ENCODE measurements at places on chromosomes 7 and 10.

DNA sequence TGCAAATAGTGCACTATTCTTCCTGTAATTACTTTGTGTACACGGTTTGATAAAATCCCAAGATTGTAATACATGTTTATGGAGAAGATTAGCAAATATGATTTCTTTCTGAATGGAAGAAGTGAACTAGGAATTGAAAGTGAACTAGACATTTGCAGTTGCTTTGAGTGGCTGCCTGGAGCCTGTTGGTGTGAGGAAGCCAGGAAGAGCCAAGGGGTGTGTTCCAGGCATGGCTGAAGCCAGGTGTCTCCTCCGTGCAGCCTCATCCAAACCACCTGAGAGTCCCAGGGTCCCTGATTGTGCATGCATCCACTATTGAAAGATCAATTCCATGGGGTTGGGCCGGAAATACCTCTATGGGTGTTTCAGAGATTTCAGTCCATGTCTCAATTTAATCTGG, 253.1 kb upstream of the SHH start:
- no peak for DNase-seq

GRCh38 chr7:106178593-106179134, 66.6 kb upstream of the SYPL1 start:
- no peak for DNase-seq

DNA sequence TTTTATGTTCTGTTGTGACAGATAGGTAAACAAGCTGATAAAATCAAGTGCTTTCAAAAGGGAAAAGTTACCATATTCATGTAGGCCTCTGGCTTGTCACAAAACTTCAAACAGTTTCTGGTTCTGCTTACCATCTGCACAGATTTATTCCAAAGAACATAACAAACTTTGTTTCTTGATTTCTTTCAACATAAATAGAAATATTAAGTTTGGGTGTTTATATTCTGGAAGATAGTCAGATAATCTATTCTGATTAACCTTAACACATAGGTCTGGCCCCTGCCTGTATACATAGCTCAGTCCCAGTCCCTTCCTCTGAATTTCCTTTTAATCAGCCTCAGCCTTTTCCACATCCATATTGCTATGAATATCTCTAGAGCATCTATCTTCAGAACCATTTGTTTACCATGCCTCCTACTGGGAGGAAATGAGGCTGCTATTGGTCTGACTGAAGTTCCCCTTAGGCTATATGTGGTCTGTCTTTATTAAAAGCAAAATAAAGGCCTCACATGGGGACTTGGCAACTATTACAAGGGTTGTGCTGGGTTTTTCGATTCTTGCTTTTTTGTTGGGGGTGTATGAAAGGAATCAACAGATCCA, 319.0 kb downstream of the HPSE2 start:
- no peak for DNase-seq

GRCh38 chr10:33422471-33423153, 88.1 kb upstream of the NRP1 start:
- DNase-seq = no peak

DNA sequence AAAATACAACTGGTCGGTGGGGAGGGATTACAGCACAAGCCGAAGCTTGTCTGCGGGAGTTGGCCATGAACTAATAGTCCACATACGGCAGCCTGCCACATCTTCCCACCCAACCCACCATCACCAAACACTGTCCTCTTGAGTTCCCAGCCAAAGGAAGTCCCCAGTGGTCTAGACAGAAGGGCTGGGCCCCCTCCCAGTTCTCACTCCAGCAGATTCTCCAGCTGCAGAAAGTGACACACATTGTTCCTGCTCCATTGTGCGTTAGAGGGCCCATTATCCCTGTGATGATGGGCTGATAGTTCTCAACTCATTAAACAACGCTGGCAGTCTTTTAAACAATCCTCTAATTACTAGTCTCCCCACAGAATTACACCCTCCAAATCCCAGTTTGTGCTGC, 148.0 kb downstream of the FGFR2 start:
- DNase-seq = no peak

- no peak for DNase-seq
These were observed 118.9 kb downstream of the AMPH start for GRCh38 chr7:38512291-38512690.

- DNase-seq = no peak
These were observed 266.5 kb upstream of the SEMA3A start for GRCh38 chr7:84461093-84461492.

DNA sequence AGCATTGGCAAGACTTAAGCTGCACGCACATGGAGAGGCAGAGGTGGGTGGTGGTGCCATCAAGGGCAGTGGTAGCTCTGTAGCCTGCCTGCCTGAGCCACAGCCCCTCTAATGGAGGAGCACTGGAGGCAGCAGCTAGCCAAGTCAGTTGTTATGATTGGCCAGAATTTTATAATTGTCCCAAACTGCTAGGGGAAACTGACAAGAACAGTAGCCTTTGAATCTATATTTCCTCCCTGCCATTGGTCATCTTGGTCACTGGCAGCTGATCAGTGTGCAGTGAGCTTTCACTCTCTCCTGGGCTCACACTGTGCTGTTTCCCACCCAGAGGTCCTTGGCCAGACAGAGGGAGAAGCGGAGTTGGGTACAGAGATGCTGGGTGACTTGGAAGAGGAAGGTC, 9.6 kb upstream of the ZNF783 start:
- no peak for DNase-seq

GRCh38 chr10:93462881-93463280, 19.3 kb downstream of the MYOF start:
- no peak for DNase-seq

DNA sequence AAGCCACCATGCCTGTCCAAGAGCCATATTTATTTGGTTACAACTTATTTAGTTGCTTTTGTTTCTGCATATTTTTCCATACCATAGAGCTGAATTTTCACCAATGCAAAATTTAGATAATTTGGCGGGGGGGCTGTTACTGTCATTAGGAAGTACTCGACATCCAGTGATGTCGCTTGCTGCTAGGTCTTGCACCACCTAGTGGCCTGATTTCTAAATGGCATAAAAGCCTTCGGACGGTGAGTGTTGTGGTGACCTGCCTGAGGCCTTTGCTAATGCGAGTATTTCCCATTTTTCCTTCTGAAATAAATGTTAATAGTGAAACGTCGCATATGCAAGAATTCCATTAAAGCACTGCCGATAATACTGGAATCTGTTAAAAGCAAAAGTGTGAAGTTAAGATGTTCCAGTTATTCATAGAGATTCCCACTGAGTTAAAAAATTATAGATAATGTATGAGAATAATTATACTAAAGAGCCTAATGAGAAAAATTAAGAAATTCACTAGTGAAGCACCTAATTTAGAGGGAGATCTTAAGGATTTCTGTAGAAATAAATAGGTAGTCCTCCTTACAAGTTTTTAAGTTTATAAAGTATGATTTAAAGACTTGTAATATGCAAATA, 86.1 kb upstream of the DNAJB6 start:
- DNase-seq = no peak

DNA sequence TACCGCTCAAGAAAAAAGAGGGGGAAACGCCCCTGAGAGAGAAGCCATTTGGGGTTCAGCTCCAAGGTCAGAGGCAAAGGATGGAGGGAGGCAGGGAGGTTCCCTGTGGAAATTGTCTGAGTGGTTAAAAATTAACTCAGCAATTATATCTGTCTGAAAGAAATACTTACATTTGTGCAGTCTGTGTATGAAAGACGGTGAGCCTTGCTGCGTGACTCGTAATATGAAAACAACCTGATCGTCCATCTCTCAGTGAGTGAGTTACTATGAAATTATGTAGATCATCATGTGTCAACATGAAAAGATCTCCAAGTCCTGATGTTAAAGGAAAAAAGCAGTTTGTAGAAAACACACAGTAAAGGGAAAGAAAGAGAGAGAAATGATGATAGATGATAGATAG, 67.2 kb upstream of the FAM204A start:
- no peak for DNase-seq

GRCh38 chr10:99700649-99701048, 31.3 kb downstream of the COX15 start:
- no peak for DNase-seq

DNA sequence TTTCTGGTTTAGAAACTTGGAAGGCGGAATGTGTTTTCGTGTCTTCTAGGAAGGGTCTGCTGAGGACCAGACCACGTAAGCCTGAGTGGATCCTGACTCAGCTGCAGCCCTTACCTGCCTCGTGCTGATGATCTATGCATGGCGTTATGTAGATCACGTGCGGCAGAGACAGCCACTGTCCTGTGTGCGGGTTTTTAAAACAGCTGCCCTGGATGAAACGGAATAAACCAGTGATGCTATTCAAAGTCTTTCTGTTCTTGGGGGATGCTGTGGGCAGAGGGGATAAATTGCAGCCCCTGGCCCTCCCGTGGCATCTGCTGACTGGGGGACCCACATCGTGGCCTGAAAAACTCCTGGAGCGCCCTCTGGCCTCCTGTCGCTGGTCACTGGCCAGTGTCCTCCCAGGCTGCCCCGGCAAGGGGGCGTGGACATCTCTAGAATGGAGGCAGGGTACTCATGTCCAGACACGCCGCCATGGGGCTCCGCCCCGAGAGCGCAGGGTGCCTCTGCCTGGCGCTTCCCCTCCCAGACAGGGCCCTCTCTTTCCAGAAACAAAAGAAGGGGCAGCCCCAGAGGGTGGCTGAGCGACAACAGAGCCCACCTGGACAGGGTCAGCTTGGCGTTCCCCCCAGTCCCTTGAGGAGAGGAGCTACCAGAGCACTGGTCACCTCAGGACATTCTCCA, 13.2 kb downstream of the ALKBH4 start:
- DNase-seq = no peak

- no peak for DNase-seq
These were observed 8.7 kb downstream of the PDSS1 start for GRCh38 chr10:26706206-26706605.

- DNase-seq = no peak
These were observed 5.6 kb downstream of the PROSER2 start for GRCh38 chr10:11828682-11829284.

DNA sequence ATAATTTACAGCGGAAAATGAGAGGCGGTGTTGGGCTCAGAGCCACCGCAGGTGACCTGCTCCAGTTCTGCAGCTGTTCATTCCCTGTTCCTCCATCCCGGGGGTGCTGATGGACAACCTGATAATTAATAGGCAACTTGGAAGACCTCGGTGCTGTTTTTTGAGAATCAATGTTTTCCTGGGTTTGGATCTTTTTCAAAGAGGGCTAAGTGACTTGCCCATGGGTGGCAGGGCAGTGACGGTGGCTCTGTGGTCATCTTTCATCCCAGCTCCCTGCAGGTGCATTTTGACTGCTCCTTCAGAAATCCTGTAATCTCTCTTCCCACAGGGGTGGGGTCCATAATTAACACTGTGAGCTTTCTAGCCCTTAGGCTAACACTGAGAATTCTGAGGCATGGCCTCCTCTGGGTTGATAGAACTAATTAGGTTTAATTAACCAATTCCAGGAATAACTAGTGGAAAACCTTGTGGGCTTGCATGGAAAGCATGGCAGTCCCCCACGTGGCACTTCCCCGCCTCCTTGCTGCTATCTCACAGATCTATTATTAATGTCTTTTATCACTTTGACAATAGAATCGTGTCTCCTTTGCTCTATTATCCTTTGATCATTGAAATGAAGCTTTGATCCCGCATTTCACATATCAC, 217.9 kb downstream of the GLRX3 start:
- DNase-seq = no peak

- no peak for DNase-seq
These were observed 206.9 kb downstream of the PTEN start for GRCh38 chr10:88070080-88070880.

DNA sequence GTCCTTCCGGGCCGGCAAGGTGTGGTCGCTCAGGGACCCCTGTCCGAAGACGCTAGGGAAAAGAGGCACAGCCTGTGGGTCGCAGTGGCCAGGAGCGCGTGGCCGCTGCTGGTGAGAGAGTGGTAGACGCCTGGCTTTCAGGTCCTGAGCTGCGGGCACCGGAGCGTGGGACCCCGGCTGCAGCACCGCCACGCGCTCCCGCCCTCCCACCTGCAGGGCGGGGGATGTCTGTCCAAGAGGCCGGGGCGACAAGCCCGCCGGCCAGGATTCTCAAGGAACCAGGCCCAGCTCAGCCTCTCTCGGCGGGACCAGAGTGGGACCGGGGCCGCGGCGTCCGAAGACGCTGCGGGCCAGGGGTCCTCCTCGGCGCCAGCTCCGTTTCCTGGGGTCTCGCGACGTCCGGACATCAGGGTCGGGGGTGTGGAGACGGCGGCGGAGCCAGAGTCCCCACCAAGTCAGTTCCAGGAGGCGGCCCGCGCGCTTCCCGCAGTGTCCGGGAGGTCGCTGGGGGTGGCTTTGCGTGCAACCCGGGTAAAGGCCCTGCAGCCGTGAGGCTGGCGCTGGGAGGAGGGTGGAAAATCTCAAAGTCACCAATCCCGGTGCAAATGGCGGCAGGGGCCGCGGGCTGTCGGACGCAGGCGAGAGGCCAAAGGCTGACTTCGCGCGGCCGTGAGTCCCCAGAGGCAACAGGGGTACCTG, 5.5 kb downstream of the ZNF503 start:
- DNase-seq = no peak

- DNase-seq = no peak
These were observed 67.8 kb upstream of the NMT2 start for GRCh38 chr10:15236340-15236739.

DNA sequence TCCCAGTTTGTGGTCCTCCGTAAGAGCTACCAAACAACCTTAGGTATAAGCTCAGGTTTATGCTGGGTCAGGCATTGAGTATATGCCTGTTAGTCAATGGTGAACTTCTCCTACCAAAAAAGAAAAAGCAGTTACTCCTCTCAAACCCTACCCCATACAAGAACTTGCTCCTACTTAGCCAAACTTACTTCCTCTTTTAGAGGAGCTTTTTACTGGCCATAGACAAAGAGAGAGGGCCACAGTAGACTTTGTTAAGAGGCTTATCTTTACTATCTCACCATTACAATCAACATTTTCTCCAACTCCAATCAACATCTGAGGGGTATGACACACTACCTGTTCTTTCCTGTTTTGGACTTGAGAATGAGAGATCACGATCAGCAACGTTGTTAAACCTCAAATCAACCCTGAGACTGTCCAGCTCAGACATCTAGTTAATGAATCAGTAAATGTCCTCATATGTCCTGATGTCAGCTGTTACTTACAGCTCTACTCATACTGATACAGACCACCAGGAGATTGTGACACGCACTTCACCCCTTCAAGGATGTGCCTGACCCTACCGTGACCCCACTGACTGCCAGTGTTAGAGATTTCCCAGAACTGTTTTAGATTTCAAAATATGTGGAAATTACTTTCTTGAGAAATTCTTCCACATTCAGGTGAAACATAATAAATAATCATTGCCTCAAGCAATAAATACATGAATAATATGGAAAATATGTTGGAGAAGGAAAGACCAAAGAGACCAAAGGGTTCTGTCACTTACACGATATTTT, 18.4 kb upstream of the CCDC71L start:
- DNase-seq = no peak

DNA sequence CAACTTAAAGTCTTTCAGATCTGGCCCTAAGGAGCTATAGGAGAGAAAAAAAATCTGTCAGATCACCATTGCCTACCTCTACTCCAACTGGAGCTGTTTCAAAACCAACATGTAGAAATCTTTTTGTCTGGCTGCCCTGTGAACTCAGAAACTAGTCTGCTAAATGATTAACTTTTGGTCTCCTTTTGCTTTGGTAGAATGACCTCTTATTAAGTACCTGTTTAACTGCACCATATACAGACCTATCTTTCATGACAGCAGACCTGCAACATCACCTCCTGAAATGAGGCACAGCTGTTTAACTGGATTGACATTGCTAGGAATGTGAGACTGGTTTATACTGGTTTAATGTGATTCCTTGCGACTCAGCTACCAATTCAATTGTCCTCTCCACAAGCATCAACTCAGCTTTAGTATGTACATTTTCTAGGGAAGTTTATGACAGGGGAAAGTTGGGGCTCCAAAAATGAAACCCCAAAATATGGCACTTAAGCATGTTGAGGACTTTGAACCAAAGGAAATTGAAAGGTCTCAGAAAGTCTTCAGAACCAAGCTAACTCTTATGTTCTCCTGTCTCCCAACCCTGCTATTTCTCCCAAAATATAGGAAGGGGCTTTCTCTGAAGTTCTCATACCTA, 1.8 kb downstream of the CYP3A43 start:
- no peak for DNase-seq

Data from hippocampal formation (tissue), 2 donors.